ENCODE measurements at places on chromosomes 7 and 10. TPM values are rescaled to one million over a fixed set of nuclear protein-coding genes. Genes with fewer than 3 reads are reported as not detected.

Gene TSPAN33
- total RNA-seq, result 6.4 TPM

Gene TMEM130
- total RNA-seq, result 0.36 TPM

Gene WDR86
- total RNA-seq, result 0.19 TPM

Gene TRIM50
- not detected for total RNA-seq

Gene TUBB8
- total RNA-seq, result not detected

Gene LRIT1
- total RNA-seq, result not detected

Gene HMX2
- total RNA-seq, result 0.15 TPM

Gene WASL
- 23.6 TPM for total RNA-seq

Gene IGF2BP3
- 23.8 TPM for total RNA-seq

Gene CDH23
- total RNA-seq, result 3.1 TPM

Gene DNAH11
- 0.04 TPM for total RNA-seq

Gene ASAH2
- total RNA-seq, result 3.2 TPM

Gene SPOCK2
- total RNA-seq, result 0.25 TPM

Gene VSTM4
- total RNA-seq, result 0.36 TPM

Gene MCM10
- 27.1 TPM for total RNA-seq

Gene FAM25C
- total RNA-seq, result not detected

Gene POM121L12
- not detected for total RNA-seq

Gene SDK1
- total RNA-seq, result 0.37 TPM

Gene MAGI2
- 0.51 TPM for total RNA-seq

Gene TMEM176B
- total RNA-seq, result not detected

Gene MSMB
- not detected for total RNA-seq

Gene CALML5
- total RNA-seq, result not detected

Gene ANKRD1
- total RNA-seq, result 7.8 TPM

Gene TBX20
- total RNA-seq, result 2.5 TPM

Gene INA
- 28.3 TPM for total RNA-seq

Gene SPDYE5
- total RNA-seq, result not detected

Gene ST8SIA6
- total RNA-seq, result 0.08 TPM

Gene TAS2R5
- total RNA-seq, result 0.50 TPM

Gene LRMDA
- 4.2 TPM for total RNA-seq

Gene OR6B1
- not detected for total RNA-seq

Gene ZNF33A
- total RNA-seq, result 8.2 TPM

Gene FAM237B
- not detected for total RNA-seq

Gene UFSP1
- 7.4 TPM for total RNA-seq

Gene SEMA3D
- not detected for total RNA-seq

Gene ZFAND2A
- 53.6 TPM for total RNA-seq

Gene GIMAP6
- total RNA-seq, result not detected

Gene HOXA11
- total RNA-seq, result 0.67 TPM

Gene SERPINE1
- total RNA-seq, result 933 TPM

Gene ADAM22
- 0.25 TPM for total RNA-seq

Data from A549 treated with RU486 at 1 μM for 4 hours (cell line).